Astrocyte of the cerebellum (primary cell): ENCODE measurements at places on chromosomes 2 and 18.

DNA sequence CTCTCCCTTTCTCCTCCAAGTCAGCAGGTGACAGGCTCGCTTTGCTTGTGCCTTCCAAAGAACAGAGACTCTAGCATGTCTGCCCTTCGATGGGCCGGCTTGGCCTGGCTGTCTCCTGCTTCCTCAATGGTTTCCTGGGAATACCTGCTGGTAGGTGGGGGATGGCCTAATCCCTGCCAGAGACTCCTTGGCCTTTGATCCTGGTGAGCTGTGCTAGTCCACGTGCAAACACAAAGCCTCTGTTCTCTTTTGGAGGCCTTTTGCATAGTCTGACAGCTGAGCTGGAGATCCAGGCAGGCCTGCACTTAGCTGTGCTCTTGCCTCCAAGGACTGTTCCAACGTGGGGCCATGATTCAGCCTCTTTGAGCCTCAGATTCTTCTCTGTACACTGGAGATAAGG lies 67.6 kb downstream of the ARL4C start:
- DNase-seq: no peak

- DNase-seq: no peak
Observed at GRCh38 chr2:199765646-199766045, 85.3 kb downstream of the FTCDNL1 start.

- no peak for DNase-seq
Observed at GRCh38 chr2:107810734-107811133, 16.0 kb upstream of the RGPD4 start.

- DNase-seq: peak; percentile 20
Observed at GRCh38 chr2:140376686-140377085, 1596.5 kb upstream of the NXPH2 start.

GRCh38 chr18:74796841-74797576 lies 199.3 kb downstream of the ZNF407 start:
- no peak for DNase-seq

DNA sequence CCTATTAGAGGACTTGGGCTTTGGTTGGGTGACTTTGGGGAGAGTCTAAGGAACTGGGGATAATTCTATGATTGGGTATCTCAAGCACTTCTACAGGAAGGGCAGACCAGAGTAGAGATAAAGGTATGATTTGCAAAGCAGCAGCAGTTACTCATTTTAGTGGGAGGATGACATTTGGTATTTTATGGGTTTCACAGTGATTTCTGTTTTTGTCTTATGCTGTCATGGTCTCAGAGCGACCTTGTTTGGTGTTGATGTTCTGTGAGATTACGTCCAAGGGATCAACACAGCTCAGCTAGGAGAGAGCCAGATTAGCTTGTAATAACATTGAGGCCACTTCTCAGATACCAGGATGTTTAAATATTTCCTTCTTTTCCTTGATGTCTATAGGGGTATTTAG lies 18.2 kb downstream of the TTR start:
- DNase-seq: no peak

GRCh38 chr2:101516823-101517690 lies 42.1 kb upstream of the RFX8 start:
- peak; percentile 69 for DNase-seq

GRCh38 chr2:232204457-232204931 lies 174.1 kb upstream of the ALPP start:
- peak; percentile 97 for DNase-seq

DNA sequence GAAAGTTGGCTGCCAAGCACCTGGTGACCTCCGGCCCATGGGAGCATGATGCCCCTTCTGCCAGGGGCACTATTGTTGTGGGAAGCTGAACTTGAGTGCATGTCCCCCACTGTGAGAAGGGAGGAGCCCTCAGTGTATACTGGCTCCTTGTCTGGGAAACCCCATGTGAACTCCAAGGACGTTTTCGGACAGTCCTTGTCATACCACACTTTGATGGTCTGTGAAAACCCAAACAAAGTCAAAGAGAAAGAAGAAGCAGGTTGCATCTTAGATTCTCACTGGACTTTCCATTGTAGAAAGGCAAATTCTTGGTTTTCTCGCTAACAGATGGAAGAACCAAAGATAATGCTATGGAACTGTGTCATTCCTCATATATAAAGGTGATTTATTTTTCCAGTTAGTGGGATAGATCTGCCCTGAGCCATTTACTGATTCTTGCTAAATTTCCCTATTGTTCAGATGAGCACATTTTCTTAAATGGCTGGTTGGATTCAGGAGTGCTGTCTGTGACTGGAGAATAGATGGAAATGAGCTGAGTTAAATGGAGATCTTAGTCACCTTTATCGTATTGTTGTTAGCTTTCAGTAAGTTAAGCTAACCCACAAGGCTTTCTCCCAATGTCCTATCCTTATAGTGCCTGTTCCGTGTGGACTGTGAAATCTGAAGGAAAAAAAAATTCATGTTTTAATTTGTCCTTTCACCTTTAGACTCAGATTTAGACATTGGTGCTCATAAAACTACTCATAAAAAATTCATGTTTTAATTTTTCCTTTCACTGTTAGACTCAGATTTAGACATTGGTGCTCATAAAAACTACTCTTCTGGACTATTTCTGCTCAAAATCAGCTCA lies 166.6 kb downstream of the ACTR3 start:
- DNase-seq: no peak
